ENCODE measurements at places on chromosomes 1 and 21.
A peak's percentile ranks its signal among the peaks of the same experiment; 100 is the strongest.

GRCh38 chr1:1204998-1205768 lies 1.2 kb downstream of the TNFRSF18 start:
- no peak for DNase-seq

GRCh38 chr1:13469343-13469742 lies 44.5 kb downstream of the LRRC38 start:
- peak; percentile 21 for DNase-seq

- DNase-seq = peak; percentile 76
These were observed 212.2 kb downstream of the LYPLAL1 start for GRCh38 chr1:219385787-219386427.

DNA sequence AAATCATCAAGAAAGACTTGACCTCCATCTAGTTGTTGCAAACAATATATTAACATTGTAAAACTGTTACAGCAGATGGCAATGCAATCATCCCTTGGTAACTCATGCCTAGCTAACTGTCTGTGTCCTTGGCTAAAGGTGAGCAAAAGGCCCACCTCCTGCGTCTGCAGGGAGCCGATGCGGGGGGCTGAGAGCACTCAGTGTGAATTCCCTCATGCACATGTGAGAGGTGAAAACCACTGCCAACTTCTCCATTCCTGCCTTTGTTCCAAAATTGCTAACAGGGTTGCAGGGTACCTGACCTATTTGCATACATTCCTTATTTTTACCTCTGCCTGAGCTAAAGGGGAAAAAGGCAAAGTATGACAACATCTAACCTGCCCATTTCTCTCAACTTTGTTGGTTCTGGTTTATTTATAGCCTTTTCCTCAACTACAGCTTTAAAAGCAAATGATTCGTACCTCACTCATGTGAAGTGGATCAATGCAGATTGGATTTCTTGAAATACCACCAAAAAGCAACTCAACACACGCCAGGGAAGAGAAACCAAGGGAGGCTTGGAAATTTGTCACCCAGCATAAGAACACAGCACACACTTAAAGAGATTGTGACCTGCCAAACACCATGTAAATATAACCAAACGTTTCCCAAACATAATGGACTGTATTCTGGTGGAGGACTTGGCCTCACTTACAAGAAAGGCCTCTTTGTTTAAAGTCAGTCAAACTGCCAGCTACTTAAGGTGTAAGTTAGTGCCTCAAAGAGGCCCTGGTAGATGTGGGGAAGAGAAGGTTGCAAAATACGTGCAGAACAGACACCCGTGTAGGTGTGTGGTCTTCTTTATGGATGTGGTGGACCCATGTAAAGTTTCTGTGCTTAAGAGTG lies 651.0 kb downstream of the SMYD3 start:
- DNase-seq = peak; percentile 18

DNA sequence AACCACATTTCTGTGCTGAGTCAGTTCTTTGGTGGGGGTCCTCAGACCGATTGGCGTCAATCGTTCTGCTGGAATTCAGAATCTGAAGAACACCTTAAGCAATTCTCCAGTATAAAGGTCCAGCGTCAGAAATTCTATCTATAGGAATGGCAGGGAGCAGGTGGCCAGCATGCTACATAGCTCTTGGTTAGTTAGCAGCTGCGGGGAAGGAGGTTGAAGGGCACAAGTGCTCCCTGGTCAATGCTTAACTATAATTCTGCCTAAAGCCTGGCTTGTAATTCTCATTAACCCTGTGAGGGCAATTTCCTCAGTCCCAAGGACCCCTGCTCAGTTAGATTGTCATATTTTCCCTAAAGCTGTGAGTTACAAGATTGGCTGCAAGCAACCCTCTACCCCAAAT lies 54.3 kb upstream of the GALNT2 start:
- no peak for DNase-seq

DNA sequence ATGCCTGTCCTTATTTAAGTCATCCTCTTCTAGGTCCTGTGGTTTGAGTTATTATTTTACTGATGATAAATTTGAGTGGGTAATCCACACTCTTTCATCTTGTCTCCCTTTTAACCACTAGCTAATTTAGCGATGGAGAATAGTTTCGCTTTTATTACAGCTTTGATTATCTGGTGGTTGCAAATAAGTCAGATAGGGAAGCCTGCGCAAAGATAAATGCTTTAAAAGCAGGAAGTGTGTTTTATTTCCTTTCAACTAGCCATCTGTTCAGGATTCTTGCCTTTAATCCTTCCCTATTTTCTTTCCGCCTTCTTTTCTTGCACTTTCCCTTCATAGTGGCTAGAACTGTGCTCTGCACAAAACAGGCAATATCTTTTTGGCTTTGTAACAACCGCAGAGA lies 129.0 kb downstream of the TGFB2 start:
- no peak for DNase-seq

- no peak for DNase-seq
These were observed 22.6 kb downstream of the PLPPR5 start for GRCh38 chr1:98981917-98982513.

- no peak for DNase-seq
These were observed 42.8 kb downstream of the MTR start for GRCh38 chr1:236837897-236838296.

DNA sequence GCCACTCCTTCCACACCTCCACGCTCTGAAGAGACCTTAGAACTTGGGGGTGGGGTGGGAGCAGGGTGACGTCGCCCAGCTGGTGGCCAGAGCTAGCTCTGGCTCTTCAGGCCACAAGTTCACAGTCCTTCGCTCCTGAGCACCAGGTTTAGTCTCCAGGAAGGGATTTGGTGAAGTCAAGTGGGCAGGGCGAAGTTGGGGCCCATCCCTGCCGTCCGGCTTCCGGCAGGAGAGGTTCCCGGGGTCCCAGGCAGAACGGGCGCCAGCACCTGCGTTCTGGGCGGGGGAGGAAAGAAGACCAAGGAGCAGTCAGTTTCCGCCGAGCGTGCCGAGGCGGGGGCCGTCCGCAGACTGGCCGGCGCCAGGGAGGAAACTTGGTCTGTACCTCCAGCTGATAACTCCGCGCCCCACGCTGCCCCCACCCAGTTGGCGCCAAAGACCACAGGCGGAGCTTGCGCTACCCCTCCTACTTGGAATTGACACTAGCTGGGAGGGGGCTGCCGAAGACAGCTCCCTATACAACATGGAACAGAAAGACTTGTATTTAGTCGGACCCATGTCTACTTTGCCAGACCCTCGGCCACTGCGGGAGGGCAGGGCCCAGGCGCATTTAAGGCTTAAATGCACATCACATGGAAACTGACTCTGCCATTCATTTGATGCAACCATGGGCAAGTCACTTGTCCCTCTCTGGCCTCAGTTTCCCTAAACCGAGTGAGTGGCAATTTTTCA lies 995 bp downstream of the ID3 start:
- no peak for DNase-seq

DNA sequence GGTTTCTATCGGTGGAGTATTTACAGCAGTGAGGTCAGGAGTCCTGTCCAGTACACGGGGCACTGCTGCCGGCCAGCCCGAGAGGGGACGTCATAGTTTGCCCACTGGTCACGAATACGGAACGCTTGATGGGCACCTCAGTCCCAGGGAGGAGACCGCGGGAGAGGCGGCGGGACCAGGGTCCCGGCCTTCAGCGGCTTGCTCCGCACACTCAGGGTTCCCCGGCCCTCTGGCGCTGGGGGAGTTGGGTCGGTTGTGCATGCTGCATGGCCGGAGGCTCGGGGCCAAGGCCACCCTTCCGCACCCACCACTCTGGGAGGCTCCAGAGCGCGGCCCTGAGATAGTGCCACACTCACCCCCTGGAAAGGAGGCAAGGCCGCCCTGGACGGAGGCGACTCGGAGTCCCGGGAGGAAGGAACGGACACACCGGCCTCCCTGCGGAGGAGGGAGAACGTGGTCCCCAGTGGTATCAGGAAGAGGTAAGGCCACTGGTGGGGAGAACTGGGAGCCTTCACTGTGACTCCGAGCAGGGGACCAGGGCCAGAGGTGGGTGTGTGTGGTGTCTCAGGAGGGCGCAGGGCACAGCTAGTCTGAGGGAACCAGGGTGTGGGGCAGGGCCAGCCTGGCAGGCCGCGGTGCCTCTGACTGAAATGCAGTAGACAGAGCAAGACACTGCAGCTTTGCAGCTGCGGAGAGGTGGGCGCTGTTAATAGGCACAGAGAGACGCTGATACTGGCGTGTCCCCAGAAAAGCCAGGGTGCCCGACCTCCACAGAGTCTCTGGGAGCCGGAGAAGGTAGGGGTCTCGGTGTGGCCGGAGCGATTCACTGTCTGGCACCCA lies 28.6 kb upstream of the PRSS38 start:
- DNase-seq = no peak

DNA sequence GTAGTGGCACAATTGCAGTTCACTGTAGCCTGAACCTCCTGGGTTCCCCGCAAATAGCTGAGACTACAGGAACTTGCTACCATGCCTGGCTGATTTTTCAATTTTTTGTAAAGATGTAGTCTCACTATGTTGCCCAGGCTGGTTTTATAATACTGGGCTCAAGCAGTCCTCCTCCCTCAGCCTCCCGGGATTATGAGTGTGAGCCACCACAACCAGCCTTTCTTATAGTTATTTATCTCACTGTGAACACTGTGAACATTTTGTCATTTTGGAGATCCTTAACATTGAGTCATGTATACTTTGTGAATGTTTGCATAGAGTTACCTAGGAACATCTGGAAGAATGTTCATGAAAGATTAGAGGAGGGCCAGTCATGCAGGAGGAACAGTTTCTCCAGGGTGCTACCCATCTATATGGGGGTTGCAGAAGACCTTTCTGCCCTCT lies 127.1 kb upstream of the CACYBP start:
- peak; percentile 42 for DNase-seq

- no peak for DNase-seq
These were observed 10.9 kb upstream of the CD5L start for GRCh38 chr1:157852476-157852875.

DNA sequence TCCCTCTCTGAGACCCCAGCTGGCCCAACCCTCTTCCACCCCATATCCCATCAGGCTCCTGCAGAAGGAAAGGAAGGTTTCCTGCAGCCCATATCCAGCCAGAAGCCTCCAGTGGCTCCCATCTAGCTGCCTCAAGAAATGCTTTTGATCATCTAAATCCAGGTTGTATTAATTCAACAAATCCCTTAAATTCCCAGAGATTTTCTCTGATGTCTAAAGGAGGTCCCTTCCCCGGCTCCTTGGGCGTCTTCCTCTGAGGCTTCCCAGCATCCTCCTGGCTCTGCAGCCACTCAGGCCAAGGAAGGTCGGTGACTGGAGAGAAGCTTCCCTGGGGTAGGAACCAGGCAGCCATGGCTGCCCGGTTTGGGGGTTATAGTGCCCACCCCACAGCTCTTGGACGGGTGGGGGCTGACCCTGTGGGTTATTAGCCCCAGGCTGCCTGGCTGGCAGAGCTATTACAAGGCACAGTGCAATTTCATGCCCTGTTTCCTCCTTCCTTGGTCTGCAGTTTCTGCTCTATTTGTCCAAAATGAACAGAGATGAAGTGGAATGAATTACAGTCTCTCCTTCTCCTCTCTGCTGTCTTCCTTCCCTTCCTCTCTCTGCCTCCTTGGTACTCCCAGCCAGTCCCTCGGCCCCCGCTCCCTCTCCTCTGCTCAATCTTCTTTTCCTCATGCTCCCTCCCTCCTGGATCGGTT lies 34.8 kb upstream of the DISP3 start:
- no peak for DNase-seq

- peak; percentile 83 for DNase-seq
These were observed 77.9 kb downstream of the NEK7 start for GRCh38 chr1:198234520-198235251.

DNA sequence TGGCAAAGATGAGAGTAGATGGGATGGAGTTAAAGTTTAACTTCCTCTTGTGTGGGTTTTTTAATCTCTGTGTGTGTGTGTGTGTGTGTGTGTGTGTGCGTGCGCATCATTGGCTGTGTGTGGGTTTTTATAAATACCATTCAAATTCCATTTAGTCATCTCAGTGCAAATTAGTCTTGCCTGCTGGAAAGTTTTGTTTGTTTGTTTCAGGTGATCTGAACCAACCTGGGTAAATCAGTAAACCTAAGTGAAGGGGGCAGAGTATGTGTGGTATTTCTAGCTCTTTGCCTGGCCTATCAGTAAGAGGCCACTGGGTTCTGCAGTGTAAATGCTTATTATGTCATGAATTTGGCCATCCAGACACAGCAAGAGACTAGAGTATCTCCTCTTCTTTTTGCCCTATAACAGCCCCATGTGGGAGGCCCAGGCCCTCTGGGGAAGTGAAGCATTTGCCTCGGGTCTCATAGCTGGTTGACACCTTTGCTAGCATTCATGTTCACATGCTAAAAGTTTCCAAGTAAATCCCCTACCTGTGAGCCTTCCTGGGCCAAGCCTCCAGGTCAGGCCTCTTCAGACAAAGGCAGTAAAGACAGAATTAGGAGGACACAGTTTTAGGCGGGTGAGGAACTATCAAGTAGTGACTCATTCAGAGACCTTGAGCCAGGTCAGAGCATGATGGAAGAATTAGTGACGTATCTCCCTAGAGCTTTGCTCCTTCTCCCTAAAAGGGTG lies 14.7 kb downstream of the INTS3 start:
- DNase-seq = peak; percentile 30

- peak; percentile 51 for DNase-seq
These were observed 739.1 kb downstream of the MATN1 start for GRCh38 chr1:29984166-29984861.

DNA sequence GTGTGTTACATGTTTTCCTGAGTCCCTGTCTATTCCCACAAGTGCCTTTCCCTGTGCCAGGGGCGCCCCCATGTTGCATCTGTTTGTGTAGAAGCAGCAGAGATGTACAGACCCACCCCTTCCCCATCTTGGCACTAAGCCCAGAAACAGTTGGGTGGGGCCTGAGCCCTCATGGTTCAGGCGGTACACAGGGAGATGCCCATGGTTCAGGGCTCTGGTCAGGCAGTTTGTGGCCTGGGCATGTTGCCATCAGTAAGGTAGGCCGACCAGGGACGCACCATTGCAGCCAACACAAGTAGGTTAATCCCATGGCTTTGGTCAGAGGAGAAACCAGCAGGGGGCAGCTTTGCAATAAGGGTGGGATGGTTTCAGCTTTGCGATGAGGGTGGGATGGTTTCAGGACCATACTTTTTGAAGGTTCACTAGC lies 914 bp upstream of the ADGRB2 start:
- peak; percentile 59 for DNase-seq

DNA sequence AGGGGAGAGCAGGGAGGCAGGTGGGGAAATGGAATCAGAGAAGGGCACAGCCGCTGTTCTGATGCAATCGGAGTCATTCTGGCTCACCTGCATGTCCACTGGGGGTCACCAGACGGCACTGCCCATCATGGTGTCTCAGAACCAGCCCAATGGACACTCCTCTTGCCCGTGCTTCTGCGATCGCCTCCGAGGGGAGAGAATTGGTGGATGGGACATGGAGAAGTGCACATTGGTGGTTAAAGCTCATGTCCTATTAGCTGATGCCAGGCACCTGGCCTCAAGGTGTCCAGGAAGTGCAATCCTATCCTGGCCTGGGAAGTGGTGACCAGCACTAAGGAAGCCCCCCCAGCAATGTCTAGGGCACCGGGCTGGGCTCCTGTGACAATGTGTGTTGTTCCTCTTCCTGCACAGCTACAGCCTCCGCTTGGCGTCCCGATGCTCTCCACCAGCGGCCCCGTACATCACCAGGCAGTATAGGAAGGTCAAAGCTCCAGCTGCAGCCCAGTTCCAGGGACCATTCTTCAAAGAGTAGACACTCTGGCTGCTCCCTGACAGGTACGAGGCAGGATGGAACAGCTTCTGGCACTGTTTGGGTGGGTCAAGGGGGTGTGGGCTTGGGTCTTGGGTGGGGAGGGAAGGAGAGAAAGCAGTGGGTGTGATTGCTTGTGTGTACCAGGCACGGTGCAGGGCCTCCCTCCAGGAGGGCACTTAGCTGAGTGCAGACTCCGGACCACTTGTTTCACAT lies 116.2 kb downstream of the PRDM2 start:
- no peak for DNase-seq

GRCh38 chr21:43211072-43211759 lies 42.4 kb downstream of the CRYAA start:
- DNase-seq = peak; percentile 49

All from mesendoderm (in vitro differentiated cells).